Breast epithelium (tissue), 4 donors: ENCODE measurements at places on chromosomes 1 and 21. TPM values are rescaled to one million over a fixed set of nuclear protein-coding genes. Genes with fewer than 3 reads are reported as not detected.
A peak's percentile ranks its signal among the peaks of the same experiment; 100 is the strongest.

DNA sequence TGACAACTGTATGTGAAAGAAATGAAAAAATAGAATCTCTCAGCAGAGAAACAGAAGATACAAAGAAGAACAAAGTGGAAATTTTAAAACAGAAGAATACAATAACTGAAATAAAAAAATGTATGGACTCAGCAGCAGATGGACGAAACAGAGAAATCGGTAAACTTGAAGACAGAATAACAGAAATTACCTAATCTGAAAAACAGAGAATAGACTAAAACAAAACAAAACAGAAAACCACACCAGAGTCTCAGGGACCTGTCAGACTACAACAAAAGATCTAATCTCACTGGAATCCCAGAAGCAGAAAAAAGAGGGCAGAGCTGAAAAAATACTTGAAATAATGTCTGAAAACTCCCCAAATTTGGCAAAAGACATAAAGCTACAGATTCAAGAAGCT, 83.0 kb downstream of the ZSWIM5 start:
- H3K4me1 ChIP-seq: no peaks in the 10 kb centered on the region
- no peak for DNase-seq
- no peaks in the 10 kb centered on the region for H3K36me3 ChIP-seq
- no peak overlapping the region for H3K27ac ChIP-seq
- no peaks in the 10 kb centered on the region for H3K27me3 ChIP-seq

GRCh38 chr1:1918901-1919303, at the start of gene TMEM52:
TSS of gene TMEM52 (minus strand) at chr1:1919279. CDS start at chr1:1919265, 14 bp downstream.
- peak within 1 kb of the TSS; percentile 54 for H3K27ac ChIP-seq
- no peaks in the 10 kb centered on the region for H3K36me3 ChIP-seq
- peak; percentile 60 for DNase-seq
- H3K4me1 ChIP-seq: peaks cover 6% of the 10 kb centered on the region
- no peaks in the 10 kb centered on the region for H3K27me3 ChIP-seq
- peak within 1 kb of the TSS; percentile 63 for H3K4me3 ChIP-seq

GRCh38 chr1:232457595-232457994, 172.3 kb downstream of the SIPA1L2 start:
- no peaks in the 10 kb centered on the region for H3K27me3 ChIP-seq
- no peaks in the 10 kb centered on the region for H3K36me3 ChIP-seq
- H3K4me1 ChIP-seq: no peaks in the 10 kb centered on the region
- H3K4me3 ChIP-seq: no peak overlapping the region
- no peak for DNase-seq
- no peak overlapping the region for H3K27ac ChIP-seq

GRCh38 chr1:235024711-235025421, 103.8 kb downstream of the TOMM20 start:
- no peak overlapping the region for H3K27ac ChIP-seq
- DNase-seq: no peak
- no peaks in the 10 kb centered on the region for H3K4me1 ChIP-seq
- no peak overlapping the region for H3K4me3 ChIP-seq

VANGL2 gene
- 7.6 TPM for total RNA-seq

TEX38 gene
- not detected for total RNA-seq
